NCI-H524 (cell line): ENCODE measurements at places on chromosomes 6 and 20.

- no peak for DNase-seq
These were observed 14.6 kb downstream of the GATA5 start for GRCh38 chr20:62461157-62461556.

DNA sequence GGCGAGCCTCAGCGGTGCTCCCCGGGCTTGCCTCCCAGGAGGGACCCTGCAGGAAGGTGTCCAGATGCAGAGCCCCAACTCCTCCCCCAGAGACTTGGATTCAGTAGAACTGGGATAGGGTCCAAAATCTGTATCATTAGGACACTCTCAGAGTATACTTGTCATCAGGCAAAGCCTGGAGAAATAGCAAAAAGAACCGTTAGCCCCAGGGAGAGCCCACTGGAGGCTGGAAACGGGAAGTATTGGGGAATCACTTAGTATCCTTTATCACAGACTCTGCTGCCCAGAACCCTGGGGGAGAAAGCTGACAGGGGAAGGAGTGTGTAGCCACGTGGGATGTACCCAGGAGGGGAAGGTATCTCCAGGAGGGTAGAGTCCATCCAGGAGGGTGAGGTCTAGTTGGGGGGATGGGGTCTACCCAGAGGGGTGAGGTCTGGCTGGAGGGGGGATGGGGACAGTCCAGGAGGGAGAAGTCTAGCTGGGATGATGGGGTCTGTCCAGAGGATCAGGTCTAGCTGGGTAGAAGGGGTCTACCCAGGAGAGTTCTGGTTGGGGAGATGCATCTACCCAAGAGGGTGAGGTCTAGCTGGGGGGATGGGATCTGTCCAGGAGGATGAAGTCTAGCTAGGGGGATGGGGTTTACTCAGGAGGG, 107.2 kb downstream of the LY86 start:
- DNase-seq, result no peak

DNA sequence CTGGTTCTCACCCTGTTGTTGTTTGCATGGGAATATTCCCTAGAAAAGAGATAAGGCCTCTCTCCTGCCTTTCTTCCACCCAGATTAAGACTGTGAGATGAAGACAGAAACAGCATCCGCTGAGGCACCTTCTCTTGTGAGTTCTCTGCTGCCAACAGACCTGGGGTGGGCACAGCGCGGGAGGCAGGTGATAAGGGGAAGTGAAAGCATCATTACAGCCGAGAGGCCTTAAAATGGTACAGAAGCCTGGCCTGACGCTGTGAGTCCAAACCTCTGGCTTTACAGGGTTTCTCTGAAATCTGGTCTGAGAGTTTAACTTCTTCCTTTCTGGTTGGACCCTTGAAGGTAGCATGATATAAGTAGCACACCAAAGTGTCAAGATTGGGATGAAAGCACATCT, 21.0 kb upstream of the IYD start:
- DNase-seq, result no peak

- no peak for DNase-seq
These were observed 97.0 kb downstream of the RREB1 start for GRCh38 chr6:7204726-7205125.

GRCh38 chr6:132130626-132131298, 179.6 kb upstream of the CCN2 start:
- DNase-seq, result no peak

- no peak for DNase-seq
These were observed 3.4 kb downstream of the TFAP2B start for GRCh38 chr6:50822078-50822476.

GRCh38 chr20:15162079-15162647, 824.8 kb upstream of the FLRT3 start:
- DNase-seq, result no peak
